ENCODE measurements at places on chromosomes 16 and 17.
A peak's percentile ranks its signal among the peaks of the same experiment; 100 is the strongest.

- DNase-seq, result no peak
These were observed 30.3 kb downstream of the MRTFB start for GRCh38 chr16:14101415-14101814.

GRCh38 chr16:57863434-57864160 is 61.3 kb upstream of the KIFC3 start:
- peak; percentile 79 for DNase-seq

GRCh38 chr17:61306003-61306402 is 93.6 kb upstream of the TBX2 start:
- no peak for DNase-seq

DNA sequence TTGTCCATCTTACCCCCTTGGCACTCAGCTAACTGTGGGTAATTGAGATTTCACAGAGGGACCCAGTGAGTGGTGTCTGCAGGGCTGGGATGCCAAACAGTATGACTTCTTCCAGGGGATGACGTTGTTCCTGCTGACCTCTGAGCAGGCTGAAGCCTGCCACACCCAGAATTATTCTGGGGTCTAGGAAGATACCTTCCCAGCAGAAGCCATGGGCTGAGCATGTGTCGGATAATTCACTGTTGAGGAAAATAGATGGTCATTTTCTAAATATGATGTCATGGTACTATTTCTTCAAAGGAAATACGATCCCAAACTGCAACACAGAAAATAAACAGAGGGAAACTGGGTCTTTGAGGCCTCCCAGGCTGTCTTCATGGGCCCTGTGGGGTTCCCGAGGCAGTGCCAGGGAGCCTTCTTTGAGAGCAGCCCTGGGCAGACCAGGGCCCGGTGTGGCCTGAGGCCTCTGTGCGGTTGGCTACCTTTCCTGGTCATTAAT is 17.4 kb downstream of the WNT9B start:
- no peak for DNase-seq

All from RWPE1 (cell line).